ENCODE measurements at places on chromosomes 16 and 17. TPM values are rescaled to one million over a fixed set of nuclear protein-coding genes. Genes with fewer than 3 reads are reported as not detected.

- no peak for DNase-seq
- peaks cover 7% of the 10 kb centered on the region for H3K4me1 ChIP-seq
- H3K36me3 ChIP-seq: no peaks in the 10 kb centered on the region
- H3K27ac ChIP-seq: no peak overlapping the region
Measured at GRCh38 chr17:27206447-27206846, 87.5 kb upstream of the WSB1 start.

KRT36 gene
- 0.36 TPM for total RNA-seq

TBC1D10B gene
- total RNA-seq: 26.5 TPM

PIK3R6 gene
- not detected for total RNA-seq

DNA sequence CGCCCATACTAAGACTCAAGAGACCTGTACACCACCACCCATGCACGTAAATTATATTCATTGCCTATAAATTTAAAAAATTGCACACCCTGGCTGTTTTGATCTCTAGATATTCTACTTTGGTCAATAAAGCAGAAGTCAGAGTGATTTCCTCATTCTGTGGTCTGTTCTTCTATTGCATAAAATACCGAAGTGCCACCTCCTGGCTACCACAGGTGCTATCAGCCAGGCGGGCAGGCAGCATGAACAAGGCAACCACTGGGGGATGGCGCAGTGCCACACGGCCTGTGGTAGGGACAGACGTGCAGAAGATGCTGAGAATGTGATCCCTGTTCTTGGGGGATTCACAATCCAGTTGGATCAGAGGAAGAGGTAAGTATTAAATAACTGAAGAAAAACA is 122.3 kb downstream of the CDK5R1 start:
- no peak overlapping the region for H3K27ac ChIP-seq
- H3K4me1 ChIP-seq: no peaks in the 10 kb centered on the region
- DNase-seq: no peak
- H3K36me3 ChIP-seq: no peaks in the 10 kb centered on the region
- no peak overlapping the region for H3K4me3 ChIP-seq

GRCh38 chr17:4712526-4712925 is 2.1 kb downstream of the ARRB2 start:
- DNase-seq: peak; percentile 59
- peaks cover 3% of the 10 kb centered on the region for H3K4me1 ChIP-seq
- no peak overlapping the region for H3K4me3 ChIP-seq
- H3K27ac ChIP-seq: no peak overlapping the region
- H3K36me3 ChIP-seq: no peaks in the 10 kb centered on the region
- H3K27me3 ChIP-seq: no peaks in the 10 kb centered on the region

WNT9B gene
- 0.36 TPM for total RNA-seq

DNA sequence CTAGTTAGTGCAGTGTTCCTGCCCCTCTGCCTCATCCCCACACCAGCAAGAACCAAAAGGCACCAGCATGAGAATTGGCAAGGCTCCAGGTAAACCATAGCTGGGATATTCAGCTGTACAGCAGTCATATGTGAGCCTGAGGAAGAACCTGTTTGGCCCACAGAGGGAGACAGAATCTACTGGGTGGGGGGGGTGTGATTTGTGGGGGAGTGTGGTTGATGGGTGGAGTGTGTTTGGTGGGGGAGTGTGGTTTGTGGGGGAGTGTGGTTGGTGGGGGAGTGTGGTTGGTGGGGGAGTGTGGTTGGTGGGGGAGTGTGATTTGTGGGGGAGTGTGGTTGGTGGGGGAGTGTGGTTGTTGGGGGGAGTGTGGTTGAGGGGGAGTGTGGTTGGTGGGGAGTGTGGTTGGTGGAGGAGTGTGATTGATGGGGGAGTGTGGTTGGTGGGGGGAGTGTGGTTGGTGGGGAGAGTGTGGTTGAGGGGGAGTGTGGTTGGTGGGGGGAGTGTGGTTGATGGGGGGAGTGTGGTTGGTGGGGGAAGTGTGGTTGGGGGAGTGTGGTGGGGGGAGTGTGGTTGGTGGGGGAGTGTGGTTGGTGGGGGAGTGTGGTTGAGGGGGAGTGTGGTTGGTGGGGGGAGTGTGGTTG is 19.5 kb downstream of the MINK1 start:
- peaks cover 9% of the 10 kb centered on the region for H3K4me1 ChIP-seq
- H3K27ac ChIP-seq: peak overlapping the region; percentile 8
- H3K36me3 ChIP-seq: no peaks in the 10 kb centered on the region
- no peaks in the 10 kb centered on the region for H3K27me3 ChIP-seq
- peak; percentile 93 for DNase-seq
- no peak overlapping the region for H3K4me3 ChIP-seq

IGFBP4 gene
- total RNA-seq: 801 TPM

MT1G gene
- not detected for total RNA-seq

TM4SF5 gene
- total RNA-seq: not detected

GRCh38 chr17:82783498-82783897 is 31.6 kb downstream of the TBCD start:
- H3K27me3 ChIP-seq: no peaks in the 10 kb centered on the region
- no peaks in the 10 kb centered on the region for H3K4me1 ChIP-seq
- peaks cover 13% of the 10 kb centered on the region for H3K36me3 ChIP-seq

DNA sequence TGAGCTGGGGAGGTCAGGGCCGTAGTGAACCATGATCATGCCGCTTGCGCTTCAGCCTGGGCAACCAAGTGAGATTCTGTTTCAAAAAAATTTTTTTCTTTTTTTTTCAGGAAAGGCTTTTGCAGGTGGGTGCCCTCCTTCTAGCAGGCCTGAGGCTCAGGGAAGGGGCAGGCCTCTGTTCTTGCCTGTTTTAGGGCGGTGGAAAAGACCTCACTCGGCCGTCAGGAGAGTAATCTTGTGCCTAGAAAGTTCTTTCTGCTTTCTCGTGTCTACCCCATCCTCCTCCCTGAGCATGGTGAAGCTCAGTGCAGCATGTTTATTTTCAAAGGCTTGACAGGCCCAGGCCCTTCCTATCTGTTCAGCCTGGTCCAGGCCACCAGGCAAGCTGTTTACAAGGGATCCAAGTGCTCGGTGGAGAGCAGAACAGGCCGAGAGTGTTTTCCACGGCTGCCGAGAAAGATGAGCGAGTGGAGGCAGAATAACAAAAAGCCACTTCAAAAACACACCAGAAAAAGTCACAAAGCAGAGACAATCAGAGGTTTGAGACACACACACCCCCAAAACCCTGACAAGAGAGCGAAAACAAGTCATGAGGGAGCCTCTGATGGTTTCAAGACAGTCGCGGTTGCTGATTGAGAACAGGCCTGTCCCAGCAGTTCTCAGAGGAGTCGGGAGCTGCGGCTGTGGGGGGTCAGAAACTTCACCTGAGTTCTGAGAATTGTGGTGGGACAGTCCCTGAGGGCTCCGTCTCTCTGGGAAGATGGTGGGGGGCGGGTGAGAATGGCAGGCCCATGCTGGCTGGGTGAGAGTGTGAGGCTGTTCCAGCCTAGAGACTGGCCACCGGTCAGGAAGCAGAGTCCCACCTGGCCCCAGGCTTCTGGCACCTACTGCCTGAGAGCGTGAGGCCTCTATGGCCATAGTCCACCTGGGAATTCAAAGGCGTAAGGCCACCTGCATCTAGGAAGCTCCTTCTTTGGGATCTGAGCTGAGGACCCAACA is 37.5 kb upstream of the CCR7 start:
- H3K4me1 ChIP-seq: peaks cover 12% of the 10 kb centered on the region
- H3K36me3 ChIP-seq: no peaks in the 10 kb centered on the region
- no peak for DNase-seq
- H3K27me3 ChIP-seq: peaks cover 4% of the 10 kb centered on the region
- no peak overlapping the region for H3K4me3 ChIP-seq

GRCh38 chr17:74746376-74746775 is 2.1 kb upstream of the NHERF1 start:
- no peak overlapping the region for H3K27ac ChIP-seq
- no peaks in the 10 kb centered on the region for H3K36me3 ChIP-seq
- peak; percentile 53 for DNase-seq
- H3K27me3 ChIP-seq: no peaks in the 10 kb centered on the region
- H3K4me3 ChIP-seq: no peak overlapping the region

DNA sequence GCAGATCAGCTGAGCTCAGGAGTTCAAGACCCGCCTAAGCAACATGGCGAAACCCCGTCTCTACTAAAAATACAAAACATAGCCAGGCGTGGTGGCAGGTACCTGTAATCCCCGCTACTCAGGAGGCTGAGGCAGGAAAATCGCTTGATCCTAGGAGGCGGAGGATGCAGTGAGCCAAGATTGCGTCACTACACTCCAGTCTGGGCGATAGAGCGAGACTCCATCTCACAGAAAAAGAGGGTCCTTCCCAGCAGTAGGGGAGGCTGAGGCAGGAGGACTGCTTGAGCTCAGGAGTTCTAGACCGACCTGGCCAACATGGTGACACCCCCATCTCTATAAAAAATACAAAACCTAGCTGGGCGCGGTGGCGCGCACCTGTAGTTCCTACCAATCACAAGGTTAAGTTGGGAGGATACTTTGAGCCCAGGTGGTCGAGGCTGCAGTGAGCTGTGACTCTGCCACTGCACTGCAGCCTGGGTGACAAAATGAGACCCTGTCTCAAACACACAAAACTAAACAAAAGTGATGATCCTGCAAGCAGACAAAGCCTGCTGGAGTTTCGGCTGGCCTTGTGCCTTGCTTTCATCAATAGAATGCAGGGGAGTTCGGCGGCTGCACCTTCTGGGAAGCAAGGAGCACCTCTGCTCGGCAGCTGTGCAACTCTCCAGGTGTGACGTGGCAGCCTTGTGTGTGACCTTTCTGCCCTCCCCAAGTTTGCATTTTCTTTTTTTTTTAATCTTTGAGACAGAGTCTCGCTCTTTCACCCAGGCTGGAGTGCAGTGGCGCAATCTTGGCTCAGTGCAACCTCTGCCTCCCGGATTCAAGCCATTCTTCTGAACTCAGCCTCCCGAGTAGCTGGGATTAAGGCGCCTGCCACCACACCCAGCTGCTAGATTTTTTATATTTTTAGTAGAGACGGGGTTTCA is 12.4 kb upstream of the YWHAE start:
- no peaks in the 10 kb centered on the region for H3K27me3 ChIP-seq
- peaks cover 12% of the 10 kb centered on the region for H3K4me1 ChIP-seq
- no peak overlapping the region for H3K27ac ChIP-seq
- peak; percentile 37 for DNase-seq
- no peak overlapping the region for H3K4me3 ChIP-seq

LDHD gene
- total RNA-seq: 3.6 TPM

BAHCC1 gene
- 11.2 TPM for total RNA-seq

GRCh38 chr16:19842426-19843157 is 42.1 kb downstream of the GPRC5B start:
- no peaks in the 10 kb centered on the region for H3K36me3 ChIP-seq
- H3K4me1 ChIP-seq: peaks cover 9% of the 10 kb centered on the region
- H3K27ac ChIP-seq: no peak overlapping the region
- H3K27me3 ChIP-seq: no peaks in the 10 kb centered on the region
- H3K4me3 ChIP-seq: no peak overlapping the region

GRCh38 chr16:3131755-3132377 is 3.0 kb upstream of the ZNF213 start:
- no peaks in the 10 kb centered on the region for H3K27me3 ChIP-seq
- peaks cover 20% of the 10 kb centered on the region for H3K4me1 ChIP-seq
- H3K27ac ChIP-seq: no peak overlapping the region
- H3K36me3 ChIP-seq: peaks cover 31% of the 10 kb centered on the region
- peak; percentile 83 for DNase-seq

GRCh38 chr16:66137853-66138252 is 228.6 kb upstream of the CDH5 start:
- H3K27ac ChIP-seq: no peak overlapping the region
- no peaks in the 10 kb centered on the region for H3K27me3 ChIP-seq
- no peak for DNase-seq
- H3K36me3 ChIP-seq: no peaks in the 10 kb centered on the region

- H3K4me3 ChIP-seq: no peak overlapping the region
- no peak overlapping the region for H3K27ac ChIP-seq
- H3K36me3 ChIP-seq: no peaks in the 10 kb centered on the region
- DNase-seq: peak; percentile 18
Measured at GRCh38 chr16:88290850-88291830, 91.6 kb upstream of the ZNF469 start.

DNA sequence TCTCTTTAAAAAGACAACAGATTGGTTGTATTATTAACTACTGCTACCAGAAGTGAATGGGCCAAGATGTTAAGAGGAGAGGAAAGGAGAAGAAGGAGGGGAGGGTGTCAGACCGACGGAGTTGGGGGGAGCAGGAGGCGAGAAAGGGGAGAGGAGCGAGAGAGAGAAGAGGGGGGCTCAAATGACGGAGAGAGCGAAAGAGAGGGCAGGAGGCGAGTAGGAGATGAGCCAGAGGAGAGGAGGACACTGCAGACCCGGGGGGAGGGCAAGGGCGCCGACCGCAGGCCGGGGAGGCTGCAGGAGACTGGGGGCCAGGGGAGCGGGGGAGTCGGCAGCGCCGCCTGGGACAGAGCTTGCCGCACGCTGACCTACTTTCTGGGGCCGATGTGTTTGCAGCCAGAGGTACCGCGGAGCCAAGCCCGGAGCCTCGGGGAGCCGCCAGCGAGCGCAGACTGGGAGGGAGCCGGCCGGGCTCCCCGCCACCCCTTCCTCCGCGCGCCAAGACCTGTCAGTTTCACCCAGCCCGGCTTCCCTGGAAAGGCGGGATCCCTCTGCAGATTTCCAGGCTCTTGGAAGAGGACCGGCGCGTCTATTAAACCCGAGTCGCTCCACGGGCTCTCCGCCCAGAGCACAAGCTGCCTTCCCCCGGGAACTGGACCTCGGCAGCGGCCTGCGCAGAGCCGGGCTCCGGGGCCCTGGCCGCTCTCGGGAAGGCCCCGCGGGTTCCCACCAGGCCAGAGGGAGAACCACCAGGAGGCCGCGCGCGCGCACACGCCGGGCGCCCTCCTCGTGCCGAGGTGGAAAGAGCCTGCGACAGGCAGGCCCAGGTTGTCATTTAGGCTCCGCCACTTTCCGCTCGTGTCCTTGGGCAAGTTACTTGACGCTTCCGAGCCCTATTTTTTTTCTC is 74.6 kb downstream of the CMC2 start:
- DNase-seq: peak; percentile 94
- peak overlapping the region; percentile 97 for H3K27ac ChIP-seq
- no peaks in the 10 kb centered on the region for H3K36me3 ChIP-seq

DNA sequence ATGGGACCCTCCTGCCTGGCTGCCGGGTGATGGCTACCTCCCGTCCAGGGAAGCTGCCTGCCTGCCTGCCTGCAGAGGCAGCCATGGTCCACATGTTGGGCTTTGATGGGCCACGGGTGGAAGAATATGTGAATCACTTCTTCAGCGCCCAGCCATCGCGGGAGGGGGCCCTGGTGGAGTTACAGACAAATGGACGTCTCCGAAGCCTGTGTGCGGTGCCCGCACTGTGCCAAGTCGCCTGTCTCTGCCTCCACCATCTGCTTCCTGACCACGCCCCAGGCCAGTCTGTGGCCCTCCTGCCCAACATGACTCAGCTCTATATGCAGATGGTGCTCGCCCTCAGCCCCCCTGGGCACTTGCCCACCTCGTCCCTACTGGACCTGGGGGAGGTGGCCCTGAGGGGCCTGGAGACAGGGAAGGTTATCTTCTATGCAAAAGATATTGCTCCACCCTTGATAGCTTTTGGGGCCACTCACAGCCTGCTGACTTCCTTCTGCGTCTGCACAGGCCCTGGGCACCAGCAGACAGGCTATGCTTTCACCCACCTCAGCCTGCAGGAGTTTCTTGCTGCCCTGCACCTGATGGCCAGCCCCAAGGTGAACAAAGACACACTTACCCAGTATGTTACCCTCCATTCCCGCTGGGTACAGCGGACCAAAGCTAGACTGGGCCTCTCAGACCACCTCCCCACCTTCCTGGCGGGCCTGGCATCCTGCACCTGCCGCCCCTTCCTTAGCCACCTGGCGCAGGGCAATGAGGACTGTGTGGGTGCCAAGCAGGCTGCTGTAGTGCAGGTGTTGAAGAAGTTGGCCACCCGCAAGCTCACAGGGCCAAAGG is 36.8 kb downstream of the NLRC5 start:
- no peak overlapping the region for H3K27ac ChIP-seq
- no peaks in the 10 kb centered on the region for H3K27me3 ChIP-seq
- no peak overlapping the region for H3K4me3 ChIP-seq
- H3K4me1 ChIP-seq: peaks cover 7% of the 10 kb centered on the region

SMIM36 gene
- total RNA-seq: not detected

Data from osteoblast (primary cell).